ENCODE measurements at places on chromosomes 5 and 9.
A peak's percentile ranks its signal among the peaks of the same experiment; 100 is the strongest.

DNA sequence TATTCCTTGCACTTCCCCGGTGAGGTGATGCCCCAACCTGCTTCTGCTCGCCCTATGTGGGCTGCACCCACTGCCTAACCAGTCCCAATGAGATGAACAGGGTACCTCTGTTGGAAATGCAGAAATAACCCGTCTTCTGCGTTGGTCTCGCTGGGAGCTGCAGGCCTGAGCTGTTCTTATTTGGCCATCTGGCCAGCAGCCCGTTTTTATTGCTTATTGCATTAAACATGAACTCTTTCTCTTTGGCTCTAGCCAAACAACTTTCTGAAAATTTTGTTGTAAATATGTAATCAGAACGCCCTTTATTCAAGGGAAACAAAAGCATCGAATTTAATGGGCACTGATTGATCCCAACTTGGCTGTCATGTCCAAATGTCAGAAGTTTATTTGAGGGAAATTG is 124.7 kb upstream of the FTMT start:
- no peak for DNase-seq

GRCh38 chr5:158820891-158821290 is 278.8 kb downstream of the EBF1 start:
- DNase-seq, result no peak

GRCh38 chr5:39447059-39447458 is 22.3 kb upstream of the DAB2 start:
- DNase-seq, result peak; percentile 23

DNA sequence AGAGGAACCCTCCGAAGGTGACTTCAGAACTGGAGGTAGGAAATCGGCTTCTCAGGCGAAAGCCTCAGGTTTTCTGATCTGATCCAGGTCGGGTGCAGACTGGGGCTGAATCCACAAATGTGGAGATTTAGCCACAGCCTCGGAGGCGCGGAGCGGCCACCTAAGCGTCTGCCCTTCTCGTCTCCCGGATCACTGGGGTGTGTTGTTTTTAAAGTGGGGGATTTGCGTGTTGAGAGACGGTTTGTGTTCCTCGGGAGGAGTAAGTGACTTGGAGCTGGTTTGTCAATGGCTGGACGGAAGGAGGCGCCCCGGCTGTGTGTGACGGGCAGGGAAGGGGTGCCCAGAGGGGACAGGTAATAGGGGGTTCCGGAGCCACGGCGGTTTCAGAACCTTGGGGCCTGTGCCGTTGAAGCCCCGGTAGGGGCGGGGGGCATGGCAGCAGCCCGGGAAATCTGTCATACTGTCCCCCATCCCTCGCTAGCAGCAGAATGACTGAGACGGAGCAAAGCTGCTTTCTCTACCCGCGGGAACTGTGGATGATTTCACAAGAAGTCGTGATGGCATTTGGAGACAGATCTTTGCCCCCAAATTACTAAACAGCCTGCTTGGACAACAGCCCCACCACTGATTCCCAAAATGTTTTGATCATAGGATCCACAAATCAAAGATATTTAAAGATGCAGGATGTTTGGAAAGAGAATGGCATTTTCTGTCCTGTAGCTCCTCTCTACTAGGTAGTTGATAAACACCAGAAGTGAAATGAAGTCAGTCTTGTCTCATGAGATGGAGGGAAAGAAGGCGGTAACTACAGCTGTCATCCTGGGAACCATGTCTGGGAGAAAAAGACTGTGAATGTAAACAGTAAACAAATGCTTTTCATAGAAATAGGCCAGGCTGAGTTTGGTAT is 216.5 kb downstream of the PDZD2 start:
- DNase-seq, result no peak

GRCh38 chr9:135596211-135596610 is 34.7 kb downstream of the PAEP start:
- no peak for DNase-seq
